KBM-7 (cell line): ENCODE measurements at places on chromosomes 5 and 9.
A peak's percentile ranks its signal among the peaks of the same experiment; 100 is the strongest.

DNA sequence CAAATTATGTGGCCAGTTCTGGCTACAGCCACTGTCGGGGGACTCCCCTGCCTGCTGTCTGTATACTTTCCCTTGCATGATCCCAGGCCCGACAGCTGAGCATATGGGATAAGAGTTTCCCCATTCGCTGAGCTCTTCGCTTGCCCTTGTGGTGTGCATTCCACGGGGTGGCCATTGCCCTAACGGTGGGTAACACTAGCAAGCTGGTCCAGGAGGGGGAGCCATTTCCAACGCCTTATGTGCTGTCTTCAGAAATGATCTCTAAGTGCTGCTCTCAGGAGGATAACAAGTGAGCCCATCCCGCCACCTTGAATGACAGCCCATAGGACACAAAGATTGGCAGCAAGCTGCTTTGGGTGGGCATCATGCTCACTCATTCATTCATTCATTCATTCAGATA is 190.9 kb downstream of the FSTL4 start:
- peak; percentile 66 for DNase-seq

GRCh38 chr5:135279328-135279727 is 119.7 kb downstream of the MACROH2A1 start:
- DNase-seq = no peak

GRCh38 chr9:23850690-23851629 is 24.9 kb upstream of the ELAVL2 start:
- DNase-seq = no peak

- no peak for DNase-seq
Observed at GRCh38 chr9:89993678-89994630, 389.1 kb downstream of the GADD45G start.
